ENCODE measurements at places on chromosomes 16 and 17.

DNA sequence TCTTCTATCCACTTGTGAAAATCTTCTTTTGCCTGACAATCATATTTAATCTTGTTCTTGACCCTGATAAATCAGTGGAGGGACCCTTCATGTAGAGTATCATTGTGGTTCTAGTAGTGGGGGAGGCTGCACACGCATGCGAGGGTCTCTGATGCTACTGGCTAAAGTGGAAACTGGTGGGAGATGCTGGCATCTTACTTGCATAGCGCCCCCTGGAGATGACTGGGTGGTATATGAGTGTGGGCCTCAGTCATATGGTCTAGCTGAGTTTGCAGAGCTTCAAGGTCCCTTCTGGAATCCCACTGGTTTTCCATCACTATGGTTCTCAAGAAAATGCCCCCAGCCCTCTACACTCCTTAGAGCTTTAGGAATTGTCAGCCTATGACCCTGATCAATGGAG is 236.4 kb upstream of the AXIN2 start:
- no peak for DNase-seq

GRCh38 chr17:43695970-43696865 is 34.5 kb upstream of the MEOX1 start:
- DNase-seq = no peak

GRCh38 chr17:72334205-72334604 is 213.4 kb downstream of the SOX9 start:
- no peak for DNase-seq

GRCh38 chr16:9300252-9300651 is 208.8 kb downstream of the HAPSTR1 start:
- no peak for DNase-seq

GRCh38 chr17:156094-156621 is 18.8 kb downstream of the SCGB1C2 start:
- no peak for DNase-seq

DNA sequence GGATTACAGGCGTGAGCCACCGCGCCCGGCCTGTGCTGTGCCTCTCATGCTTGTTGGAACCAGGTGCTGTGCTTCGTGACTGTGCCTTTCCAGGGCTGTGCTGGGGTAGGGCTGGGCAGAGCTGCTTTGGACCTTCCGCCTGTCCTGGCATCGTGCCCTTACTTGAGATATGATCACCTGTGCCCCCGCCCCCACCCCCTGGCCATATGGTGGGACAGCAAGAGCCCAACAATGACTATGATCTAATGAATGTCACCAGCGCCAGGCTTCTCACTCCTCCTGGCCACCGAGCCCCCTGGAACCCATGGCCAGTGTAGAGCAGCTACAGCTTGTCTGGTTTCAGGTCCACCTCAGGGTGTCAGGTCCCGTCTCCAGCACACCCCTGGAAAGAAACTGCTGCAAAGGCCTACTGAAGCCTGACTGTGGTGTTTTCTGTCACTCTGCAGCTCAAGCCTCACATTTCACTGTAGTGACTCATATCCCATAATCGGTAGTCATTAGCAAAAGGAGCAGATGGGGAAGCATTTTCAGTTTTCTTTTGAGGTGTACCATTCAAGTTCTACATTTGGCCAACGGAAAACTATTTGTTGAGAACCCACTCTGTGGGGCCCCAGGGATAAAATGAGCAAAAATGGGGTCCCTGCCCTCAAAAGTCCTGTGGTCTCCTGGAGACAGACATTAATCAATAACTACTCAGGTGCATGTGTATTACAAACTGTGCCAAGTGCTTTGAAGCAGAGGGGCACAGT is 22.1 kb downstream of the FCSK start:
- no peak for DNase-seq

- DNase-seq = no peak
Observed at GRCh38 chr17:69796078-69796477, 278.9 kb upstream of the KCNJ16 start.

DNA sequence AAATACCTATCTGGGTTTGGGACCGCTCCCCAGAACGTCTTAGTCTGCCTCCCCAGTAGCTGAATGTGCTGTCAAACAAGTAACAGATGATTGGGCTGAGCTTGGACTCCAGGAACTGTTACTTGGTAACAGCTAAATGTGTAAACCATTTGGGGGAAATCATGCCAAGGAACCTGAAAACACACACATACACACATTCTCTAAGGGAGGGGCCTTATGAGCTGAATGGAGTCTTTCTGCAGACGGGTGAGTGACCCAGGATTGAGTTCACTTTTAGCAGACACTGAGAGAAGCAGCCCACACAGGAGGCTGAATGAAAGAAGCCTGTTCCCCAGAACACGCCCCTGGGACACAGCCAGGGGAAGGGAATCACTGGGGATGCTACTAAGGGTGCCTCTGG is 1.6 kb downstream of the ACLY start:
- no peak for DNase-seq

DNA sequence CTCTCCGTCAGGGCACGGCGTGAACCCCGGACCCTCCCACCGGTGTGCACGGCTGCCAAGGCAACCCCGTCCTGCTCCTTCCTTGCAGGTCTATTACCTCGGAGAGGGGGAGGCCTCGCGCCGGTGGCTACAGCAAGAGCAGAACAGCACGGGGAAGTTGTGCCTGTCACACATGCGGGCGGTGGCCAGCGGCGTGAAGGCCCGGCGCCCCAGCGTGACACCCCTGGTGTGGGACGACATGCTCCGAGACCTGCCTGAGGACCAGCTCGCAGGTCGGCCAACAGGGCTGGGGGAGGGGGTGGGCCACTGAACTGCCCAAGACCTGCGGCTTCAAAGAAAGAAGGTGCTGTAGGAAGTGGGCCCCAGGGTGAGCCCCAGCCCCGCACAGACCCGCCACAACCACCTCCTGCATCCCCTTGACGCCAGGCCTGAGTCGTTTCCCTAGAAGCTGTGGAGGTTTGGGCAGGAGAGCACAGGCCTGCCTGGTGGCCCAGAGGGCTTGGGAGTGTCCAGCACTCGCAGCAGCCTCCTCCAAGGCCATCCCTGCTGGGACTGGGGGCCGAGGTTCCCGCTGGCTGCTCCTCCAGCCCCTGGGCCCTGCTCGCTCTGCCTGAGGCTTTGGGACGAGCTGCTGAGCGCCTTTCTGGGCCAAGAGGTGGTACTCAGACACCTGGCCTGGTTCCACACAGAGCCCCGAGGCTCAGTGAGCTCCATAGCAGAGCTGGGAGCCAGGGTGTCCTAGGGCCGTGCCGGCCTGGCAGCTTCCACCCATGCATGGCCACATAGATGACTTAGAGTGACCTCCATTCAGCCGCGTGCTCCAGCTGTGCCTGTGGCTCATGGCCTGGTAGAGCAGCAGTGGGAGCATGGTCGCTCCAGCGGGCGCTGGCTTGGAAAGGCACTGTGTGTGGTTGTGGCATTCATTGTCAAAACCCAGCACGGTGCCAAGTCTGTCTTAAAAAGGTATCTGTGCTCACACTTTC is 14.7 kb downstream of the CYBC1 start:
- DNase-seq = no peak

- DNase-seq = no peak
Observed at GRCh38 chr17:17232303-17232621, 4.7 kb downstream of the FLCN start.

- no peak for DNase-seq
Observed at GRCh38 chr17:13525876-13526275, 75.9 kb downstream of the HS3ST3A1 start.

Measured in upper lobe of right lung (tissue), 1 donor.